ENCODE measurements at places on chromosomes 4 and X.

DNA sequence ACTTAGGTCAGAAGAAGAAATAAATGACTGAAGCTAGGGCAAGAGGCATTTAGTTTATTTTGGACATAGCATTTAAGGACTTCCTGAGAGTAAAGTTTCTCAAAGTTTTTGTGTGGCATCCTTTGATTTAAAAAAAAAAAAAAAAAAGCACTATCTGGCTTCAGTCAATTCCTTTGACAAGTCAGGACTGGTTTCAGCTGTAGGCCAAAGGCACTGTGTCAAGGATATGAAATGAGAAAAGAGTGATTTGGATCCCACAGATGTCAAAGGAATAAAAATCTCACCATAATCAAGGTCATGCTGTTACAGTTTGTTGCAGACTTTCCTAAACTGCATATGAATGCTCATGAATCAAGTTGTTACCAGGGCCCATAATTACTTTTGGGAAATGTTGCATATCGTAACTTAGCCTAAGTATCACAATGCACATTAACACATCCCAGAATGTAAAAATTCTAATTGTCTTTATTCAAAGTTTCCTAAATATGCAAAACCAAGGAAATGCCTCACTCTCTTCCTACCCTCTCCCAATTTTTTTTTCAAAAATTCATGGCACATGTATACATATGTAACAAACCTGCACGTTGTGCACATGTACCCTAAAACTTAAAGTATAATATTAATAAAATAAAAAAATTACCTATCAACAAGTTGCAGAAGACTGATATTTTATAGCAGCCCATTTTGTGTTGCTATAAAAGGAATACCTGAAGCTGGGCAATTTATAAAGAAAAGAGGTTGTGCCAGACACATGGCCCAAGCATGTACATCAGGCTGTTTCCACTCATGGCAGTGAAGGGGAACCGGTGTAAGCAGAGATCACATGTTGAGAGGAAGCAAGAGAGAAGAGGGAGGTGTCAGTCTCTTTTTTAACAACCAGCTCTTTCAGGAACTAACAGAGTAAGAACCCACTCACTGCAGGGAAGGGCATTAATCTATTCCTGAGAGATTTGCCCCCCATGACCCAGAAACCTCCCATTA lies 33.7 kb upstream of the ADAMTS3 start:
- DNase-seq: no peak

DNA sequence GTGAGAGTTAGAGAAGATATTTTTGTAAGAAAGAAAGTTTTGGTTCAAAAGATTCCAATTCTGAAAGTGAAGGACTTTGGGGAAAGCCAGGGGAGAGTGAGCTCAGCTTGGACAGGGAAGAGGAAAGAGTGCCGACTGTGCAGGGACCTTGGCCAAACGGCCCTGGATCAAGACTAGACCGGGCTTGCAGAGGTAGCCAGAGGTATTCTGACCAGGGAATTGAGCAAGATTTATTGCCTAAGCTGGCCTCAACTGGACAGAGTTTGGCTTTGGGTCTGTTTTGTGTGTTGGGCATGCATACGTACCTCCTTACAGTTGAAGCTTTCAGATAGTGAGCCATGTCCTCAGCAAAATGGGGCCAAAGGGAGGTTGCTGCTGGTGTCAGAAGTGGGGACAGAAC lies 11.6 kb downstream of the PLAC1 start:
- DNase-seq: no peak

GRCh38 chr4:98242538-98242937 lies 18.6 kb upstream of the RAP1GDS1 start:
- no peak for DNase-seq

GRCh38 chrX:50333308-50333707 lies 128.7 kb downstream of the CCNB3 start:
- no peak for DNase-seq

GRCh38 chrX:70293621-70294020 lies 3.7 kb downstream of the KIF4A start:
- DNase-seq: no peak

- peak; percentile 82 for DNase-seq
Observed at GRCh38 chr4:1910643-1911042, 39.5 kb downstream of the NSD2 start.

- DNase-seq: peak; percentile 17
Observed at GRCh38 chrX:24117258-24117657, 32.3 kb upstream of the ZFX start.

- no peak for DNase-seq
Observed at GRCh38 chr4:181690498-181690897, 552.7 kb upstream of the TENM3 start.

DNA sequence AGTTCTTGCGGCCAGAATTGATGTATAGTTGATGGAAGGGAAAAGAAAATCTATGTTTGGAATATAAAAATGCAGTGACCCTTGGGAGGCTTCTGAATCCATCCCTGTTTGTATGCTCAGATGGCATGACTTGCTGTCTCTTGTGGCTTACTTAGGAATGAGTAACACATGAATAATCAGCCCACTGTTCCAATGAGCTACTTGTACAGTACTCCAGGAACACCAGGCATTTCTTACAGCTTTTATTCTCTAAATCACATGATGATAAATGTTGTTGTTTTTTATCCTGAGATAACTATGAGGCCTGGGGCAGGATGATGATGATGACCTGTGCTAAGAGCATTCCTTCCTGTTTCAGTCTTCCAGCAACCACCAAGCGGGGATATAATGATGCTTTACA lies 18.9 kb downstream of the TMPRSS11E start:
- DNase-seq: no peak

DNA sequence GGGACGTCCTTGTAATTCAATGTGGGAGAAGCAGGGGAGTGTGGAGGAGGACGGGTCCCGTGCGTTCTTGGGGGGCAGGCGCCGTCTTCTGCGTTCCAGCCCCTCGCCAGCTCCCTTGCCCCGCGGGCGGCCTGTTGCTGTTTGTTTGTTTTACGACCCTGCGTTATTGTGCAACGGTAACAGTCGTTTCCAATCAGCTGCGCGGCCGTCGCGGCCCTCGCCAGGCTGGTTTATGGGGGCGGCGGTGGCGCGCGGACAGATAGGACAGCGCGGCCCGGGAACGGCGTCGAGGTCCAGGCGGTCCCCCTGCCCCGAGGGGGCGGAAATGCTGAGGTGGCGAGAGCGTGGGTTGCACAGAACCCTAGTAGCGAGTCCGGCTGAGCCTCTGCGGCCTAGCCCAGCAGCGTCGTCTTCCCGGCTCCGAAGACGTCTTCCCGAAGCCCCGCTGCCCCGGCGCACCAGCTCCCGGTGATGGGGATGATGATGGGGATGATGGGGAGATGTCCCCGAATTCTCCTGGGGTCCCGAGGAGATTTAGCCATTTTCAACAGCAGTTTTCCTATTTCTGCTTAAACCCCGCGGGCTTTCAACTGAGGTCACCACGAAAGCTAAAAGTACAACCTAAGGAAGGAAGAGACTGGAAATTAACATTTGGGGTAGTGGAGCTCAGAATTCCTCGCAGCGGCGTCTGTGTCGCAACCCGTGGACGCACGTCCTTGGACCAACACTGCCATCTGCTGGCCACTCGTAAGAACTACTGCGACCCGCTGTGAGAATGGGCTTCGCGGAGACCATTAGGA lies 4.8 kb downstream of the PDGFRA start:
- peak; percentile 94 for DNase-seq

GRCh38 chr4:88697141-88697540 lies 488 bp downstream of the NAP1L5 start:
- DNase-seq: no peak

- DNase-seq: peak; percentile 89
Observed at GRCh38 chr4:66123831-66124413, 453.6 kb upstream of the EPHA5 start.

- DNase-seq: no peak
Observed at GRCh38 chr4:160414496-160414895, 1311.6 kb downstream of the RAPGEF2 start.

DNA sequence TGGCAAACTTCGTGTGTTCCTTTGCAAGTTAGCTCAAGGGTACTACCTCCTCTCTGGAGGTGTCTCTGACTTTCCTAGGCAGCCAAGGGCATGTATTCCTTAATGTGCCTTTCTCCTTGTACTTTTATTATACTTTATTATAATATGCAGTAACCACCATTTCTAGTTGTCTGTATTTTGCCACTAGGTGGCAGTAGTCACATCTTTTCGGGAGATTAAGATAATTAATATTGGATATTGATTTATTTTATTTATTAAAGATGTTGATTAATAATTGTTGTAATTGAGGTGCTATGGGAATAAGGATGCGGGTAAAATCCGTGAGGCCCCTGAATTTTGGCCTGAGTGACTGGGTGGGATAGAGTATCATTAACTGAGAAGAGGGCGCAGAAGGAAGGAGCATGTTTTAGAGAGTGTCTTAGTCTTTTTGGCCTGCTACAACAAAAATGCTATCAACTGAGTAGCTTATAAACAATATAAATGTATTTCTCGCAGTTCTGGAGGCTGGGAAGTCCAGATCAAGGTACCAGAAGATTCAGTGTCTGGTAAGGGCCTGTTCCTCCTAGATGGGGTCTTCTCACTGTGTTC lies 153.3 kb downstream of the TMEM164 start:
- DNase-seq: no peak

DNA sequence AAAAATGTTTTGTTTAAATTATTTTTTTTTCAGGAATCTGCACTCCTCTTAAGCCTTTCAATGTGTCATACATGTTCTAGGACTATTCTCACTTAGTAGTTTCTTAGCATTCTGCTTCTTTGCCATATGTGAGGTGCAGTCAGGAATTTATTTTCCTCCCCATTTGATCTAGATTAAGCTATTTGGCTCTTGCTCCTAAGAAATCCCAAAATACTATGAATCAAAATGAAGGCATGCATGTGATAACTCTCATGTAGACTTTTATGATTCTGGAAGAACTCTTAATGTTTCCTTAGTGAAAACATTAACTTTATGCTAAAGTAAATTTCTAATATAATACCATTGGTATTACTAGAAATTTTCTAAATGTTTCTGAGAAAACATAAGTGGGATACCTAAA lies 664.5 kb downstream of the RAPGEF2 start:
- no peak for DNase-seq

DNA sequence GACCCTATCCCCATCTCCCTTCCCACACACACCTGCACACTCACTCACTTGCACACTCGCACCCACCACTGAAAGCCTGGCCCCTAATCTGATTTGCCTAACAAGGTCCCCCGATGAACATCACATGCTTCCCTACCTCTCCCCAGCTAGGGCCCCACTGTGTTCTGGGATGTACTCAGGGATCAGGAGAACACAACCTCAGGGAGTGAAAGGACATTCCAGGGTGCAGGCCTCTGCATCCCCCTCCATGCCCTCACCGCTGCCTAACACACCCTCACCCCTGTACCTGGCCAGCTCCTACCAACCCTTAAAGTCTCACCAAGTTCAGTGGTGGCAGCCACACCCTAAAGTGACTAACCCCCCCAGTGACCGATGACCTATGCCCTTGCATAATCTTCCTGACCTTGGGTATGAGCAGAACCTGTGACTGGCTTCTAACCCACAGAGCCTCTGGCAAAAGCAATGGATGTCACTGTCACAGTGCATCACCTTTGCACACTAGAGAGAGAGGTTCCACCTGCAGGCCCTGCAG lies 2.4 kb upstream of the AFAP1 start:
- no peak for DNase-seq

GRCh38 chrX:122504026-122504425 lies 680.1 kb upstream of the GRIA3 start:
- DNase-seq: no peak

GRCh38 chrX:134810211-134810610 lies 151.9 kb upstream of the PLAC1 start:
- no peak for DNase-seq

- no peak for DNase-seq
Observed at GRCh38 chrX:68699960-68700746, 52.7 kb downstream of the STARD8 start.

GRCh38 chrX:22220941-22221340 lies 51.8 kb upstream of the CBLL2 start:
- no peak for DNase-seq

DNA sequence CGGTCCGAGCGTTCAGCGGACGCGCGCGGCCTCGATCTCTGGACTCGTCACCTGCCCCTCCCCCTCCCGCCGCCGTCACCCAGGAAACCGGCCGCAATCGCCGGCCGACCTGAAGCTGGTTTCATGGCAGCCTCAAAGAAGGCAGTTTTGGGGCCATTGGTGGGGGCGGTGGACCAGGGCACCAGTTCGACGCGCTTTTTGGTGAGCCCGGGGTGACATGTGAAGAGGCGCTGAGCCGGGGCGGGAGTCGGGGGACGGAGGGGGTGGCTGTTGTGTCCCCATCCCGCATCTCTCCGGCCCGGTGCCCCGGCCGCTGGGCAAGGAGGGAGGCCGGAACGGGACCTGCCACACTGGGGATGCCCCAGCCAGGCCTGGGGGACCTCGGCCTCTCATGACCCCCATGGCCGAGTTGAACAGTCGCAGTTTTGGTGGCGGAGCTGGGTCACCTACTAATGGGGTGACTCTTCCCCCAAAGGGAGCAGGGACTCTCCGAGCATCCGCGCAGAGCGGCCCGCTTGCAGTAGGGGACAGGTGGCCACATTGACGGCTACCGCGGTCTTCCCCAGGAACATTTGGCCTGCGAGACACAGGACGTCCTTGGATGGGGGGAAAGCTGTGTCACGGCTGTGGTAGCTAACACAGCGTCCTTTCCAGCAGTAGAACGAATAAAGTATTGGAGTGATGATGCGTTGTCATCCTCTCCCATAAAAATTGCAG lies at the start of gene GK:
GK (plus strand) TSS at position 9 of the 717 bp plus-strand sequence; CDS start at position 124, 115 bp downstream.
- DNase-seq: peak; percentile 58

DNA sequence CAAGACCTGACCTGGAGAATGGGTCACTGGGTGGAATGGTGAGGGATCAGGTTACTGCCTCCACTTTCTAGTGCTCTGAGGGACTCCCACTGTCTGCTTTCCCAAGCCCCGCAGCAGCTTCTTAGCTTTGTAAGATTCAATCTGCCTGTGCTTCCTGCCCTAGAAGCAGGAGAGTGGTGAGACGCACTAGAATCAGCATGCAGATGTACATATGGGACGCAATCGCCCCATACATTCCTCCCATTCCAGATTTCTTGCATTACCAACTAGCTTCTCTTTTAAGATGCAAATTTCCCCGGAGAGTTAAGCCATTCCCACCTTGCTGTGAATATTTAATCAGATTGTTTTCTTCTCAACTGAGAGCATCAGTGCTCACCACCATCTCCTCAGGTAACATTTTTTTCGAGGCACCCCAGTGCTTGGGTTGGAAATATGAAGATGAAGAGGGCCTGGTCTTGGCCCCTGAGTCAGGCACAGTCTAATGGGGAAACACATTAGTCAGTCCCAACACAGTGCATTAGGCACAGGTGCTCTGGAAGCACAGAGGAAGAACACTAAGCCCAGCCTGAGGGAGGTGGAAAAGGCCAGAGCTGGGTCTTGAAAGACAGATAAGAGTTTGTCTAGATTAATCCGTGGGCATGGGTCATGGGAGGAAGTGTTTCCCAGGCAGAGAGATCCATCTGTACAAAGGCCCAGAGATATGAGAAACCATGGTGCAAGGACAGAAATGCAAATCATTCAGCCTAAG lies 66.7 kb upstream of the PRPS1 start:
- no peak for DNase-seq

GRCh38 chrX:129719931-129720530 lies 18.7 kb upstream of the XPNPEP2 start:
- DNase-seq: no peak

- no peak for DNase-seq
Observed at GRCh38 chrX:134513091-134513490, 53.1 kb downstream of the HPRT1 start.

GRCh38 chr4:99687120-99687519 lies 29.5 kb upstream of the C4orf54 start:
- peak; percentile 30 for DNase-seq

All from eye (tissue), 1 donor.